ENCODE measurements at places on chromosomes 5 and 9.

DNA sequence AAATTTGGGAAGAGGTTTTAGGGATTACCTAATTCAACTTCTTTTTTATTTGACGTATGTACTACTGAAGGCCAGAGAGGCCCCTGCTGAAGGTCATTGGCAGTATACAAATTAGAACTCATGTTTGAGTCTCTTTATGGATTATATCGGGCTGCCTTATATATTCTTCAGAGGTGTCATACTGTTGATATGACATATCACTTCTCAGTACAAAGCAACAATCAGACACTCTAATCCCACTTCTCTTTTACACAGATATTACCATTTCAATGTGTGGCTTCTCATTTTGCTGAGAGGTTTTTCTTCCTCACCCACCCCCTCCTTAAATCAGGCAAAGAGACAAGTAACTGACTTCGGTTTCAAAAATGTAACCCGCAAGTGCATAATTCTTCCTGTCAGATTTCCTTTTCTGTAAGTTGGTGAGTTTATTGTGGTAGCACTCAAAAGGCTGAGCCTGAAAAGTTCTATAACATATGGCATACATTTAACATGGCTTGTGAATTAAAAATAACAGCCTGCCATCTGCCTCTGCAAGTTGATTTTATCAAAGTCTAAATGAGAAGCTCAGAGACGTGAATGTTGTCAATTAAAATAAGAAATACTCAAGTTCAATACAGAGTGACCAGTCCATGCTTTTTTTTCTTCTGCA is 163.6 kb upstream of the RORB start:
- no peak for DNase-seq

GRCh38 chr5:156037151-156037909 is 289.6 kb upstream of the SGCD start:
- DNase-seq = no peak

- DNase-seq = no peak
Observed at GRCh38 chr9:17021387-17021970, 113.4 kb upstream of the CNTLN start.

- DNase-seq = peak; percentile 68
Observed at GRCh38 chr5:62100201-62100600, 205.8 kb upstream of the KIF2A start.

DNA sequence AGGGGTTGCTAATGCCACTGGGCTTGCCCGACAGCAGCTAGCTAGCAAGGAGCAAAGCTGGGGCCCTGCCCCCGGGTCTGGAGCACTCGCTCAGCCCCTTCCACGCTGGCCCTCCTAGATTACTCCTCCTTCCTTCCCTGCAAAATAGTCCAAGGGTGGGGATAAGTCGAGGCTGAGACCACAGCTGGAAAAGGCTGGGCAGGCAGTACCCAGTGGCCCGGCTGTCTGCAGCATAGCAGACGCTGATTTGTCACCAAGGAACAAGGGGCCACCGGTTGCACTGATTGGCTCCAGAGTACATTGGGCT is 73.9 kb downstream of the ADAMTS2 start:
- DNase-seq = peak; percentile 45

- DNase-seq = no peak
Observed at GRCh38 chr9:16809912-16810610, 60.4 kb downstream of the BNC2 start.

DNA sequence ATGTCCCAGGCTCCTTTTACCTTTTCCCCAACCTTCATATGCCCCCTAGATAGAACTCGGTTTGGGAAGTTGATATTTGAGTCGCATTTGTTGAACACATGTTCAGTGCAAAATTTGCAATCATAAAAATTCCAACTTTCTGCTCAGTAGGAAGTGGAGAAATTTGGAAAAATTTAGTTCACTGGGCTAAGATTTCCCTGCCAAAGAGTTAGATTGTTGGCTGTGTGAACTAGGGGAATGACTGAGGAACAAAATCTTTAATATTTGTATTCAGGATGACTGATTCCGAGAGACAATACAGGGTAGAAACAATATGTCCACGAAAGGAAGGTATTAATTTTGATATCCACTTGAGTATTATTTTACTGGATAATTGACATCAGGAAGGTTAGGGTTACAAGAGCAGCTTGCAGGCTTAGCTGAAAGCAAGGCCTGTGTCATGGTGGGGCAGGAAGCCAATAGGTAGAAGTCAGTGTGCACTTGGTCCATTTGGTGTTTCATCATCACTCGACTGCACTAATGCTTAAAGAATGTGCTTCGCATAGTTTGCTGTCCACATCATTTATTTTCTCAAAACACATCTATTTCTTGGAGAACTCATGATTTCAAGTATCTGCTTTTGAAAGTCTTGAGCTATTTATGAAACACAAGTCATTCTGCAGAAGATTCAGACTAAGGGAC is 59.4 kb upstream of the GNA14 start:
- DNase-seq = peak; percentile 88

DNA sequence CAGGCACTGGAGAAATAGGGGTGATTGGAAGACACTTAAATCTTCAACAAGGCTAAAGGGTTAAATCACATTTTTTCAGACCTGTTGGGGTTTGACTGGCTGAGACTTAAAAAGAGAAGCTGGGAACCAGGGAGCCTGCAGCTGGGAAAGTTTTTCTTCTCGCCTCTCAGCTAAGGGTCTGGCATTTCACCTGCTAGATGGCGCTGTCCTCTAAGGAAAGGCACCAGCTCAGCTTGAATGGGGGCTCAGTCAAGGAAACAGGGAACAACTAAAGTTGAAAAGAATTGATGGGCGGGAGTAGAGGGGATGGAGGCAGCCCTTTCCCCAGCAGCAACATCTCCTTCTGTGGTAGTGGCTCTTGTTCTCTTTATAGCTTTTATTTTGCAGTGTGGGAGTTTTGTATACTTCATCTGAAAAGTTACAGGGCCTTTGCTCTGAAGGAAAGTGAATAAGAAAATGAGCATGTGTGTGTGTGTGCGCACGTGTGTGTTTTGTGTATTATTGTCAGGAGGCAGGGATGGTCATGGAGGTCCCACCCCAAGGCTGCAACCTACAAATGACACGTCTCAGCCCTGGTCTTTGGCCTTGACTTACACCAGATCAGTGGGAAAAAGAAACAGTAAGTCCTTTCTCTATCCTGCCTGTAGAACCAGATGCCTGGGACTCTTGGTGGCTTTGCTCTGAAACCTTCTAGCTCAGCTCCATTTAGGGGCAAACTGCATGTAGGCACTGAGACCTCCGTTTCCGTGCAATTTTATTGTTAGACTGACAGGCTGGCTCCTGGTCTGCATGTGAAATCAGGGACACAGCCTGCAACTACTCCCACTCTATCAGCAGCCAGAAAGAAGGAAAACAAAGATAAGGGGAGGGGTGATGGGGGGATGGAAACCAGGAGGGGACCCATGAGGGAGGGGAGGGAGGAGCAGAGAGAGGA is 316.2 kb upstream of the CLINT1 start:
- no peak for DNase-seq

GRCh38 chr5:40679913-40680681 is at the start of gene PTGER4:
PTGER4 (plus strand) TSS chr5:40679915; CDS start chr5:40680994, 1,079 bp downstream.
- DNase-seq = peak; percentile 75

DNA sequence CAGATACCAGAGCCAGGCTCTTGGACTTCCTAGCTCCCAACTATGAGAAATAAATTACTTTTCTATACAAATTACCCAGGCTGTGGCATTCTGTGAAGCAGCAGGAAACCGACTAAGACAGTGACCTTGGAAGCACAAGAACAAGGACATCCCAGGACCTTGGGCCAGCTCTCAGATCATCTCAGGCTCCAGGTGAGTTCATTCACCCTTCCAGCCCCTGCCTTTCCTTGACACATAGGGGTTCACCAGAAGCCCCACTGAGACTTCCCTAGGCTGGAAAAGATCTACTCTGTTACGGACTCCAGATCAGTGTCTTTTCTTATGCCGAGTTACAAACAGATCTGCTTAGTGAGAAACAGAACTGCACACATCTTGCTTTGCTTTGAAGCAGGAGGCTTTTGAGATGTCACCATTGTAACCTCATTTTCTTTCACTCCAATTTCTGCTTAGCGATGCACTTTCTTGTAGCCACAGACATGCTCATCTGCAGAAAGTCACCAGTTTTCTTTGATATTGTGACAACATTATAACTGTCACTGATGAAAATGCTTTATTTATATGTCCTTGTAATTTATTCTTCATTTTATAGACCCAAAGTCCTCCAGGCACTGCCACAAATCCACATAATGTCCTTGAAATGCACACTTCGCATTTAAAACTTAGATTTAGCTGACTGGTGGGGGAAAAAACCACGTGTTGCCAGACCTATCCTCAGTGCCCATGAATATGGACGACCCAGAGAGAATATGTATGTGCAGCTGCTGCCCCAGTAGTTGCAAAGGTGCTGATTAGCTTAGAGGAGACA is 8.1 kb downstream of the CD180 start:
- no peak for DNase-seq

DNA sequence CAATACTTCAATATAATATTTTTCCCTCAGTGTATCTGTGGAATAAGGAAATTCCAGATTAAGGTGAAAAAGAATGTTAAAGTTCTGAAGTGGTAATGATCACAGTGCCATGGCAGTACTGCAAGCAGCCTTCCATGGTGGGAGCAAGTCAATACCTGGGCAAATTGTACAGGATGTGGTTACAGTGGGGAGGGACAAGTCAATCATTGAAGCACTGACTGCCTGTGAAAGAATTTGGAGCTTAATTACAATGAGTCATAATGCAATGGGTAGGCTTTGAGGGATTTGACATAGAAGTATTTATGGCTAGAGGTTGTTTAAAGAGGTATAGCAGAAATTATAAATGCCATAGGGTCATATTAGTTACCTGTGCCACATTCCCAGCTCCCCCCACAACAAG is 786.5 kb upstream of the ACO1 start:
- DNase-seq = peak; percentile 51

- no peak for DNase-seq
Observed at GRCh38 chr5:123645024-123645603, 133.1 kb downstream of the CSNK1G3 start.

DNA sequence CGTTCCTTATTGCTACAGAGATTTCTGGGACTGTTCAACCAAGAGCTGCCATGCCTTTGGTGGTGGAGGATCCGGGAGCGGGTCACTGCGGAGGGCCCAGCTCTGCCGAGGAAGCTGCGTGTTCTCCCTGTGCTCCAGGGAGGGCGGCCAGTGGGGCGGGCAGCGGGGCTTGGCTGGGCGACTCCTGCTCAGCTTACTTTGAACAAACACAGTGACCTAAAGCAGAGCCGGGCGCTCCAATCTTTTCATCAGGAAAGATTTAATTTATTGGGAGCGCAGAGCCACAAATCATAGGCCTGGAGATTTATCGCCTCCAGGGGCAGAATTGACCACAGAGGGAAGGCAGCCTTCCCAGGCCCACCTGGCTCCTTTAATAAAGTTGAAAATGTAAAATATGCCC is 27.7 kb downstream of the LHX3 start:
- no peak for DNase-seq

- DNase-seq = no peak
Observed at GRCh38 chr9:5438301-5439162, 807 bp upstream of the PLGRKT start.

All from RWPE2 (cell line).